GM19239 (cell line): ENCODE measurements at places on chromosomes 12 and 14.

DNA sequence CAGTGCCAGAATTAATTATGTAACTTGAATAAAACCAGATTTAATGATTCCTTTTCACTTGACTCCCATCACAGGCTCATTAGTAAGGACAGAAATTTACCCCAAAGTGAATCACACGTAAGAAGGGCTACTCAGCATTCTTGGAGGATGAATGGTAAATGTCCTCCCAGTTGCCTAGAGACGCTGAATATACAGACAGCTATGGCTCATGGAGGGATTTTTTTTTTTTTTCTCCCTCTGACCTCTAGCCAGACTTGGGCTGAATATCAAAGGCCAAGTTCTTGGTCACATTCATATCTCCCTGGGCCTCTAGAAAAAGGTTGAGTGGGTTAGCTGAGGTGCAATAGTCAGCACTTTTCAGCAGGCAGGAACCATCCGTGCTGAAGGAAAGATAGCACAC lies 77.5 kb downstream of the PHLDA1 start:
- no peak for DNase-seq

DNA sequence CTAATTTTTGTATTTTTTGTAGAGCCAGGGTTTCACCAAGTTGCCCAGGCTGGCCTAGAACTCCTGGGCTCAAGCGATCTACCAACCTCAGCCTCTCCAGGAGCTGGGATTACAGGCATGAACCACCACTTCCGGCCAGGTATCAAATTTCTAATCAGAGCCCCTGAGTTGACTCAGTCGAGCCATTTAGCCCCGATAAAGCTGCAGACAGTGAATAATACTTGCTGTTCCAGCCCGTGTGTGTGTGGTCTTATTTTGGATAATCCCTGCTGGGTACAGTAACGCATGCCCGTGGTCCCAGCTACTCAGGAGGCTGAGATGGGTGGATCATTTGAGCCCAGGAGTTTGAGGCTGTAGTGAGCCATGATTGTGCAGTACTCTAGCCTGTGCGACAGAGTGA lies 57.0 kb downstream of the TEAD4 start:
- no peak for DNase-seq

DNA sequence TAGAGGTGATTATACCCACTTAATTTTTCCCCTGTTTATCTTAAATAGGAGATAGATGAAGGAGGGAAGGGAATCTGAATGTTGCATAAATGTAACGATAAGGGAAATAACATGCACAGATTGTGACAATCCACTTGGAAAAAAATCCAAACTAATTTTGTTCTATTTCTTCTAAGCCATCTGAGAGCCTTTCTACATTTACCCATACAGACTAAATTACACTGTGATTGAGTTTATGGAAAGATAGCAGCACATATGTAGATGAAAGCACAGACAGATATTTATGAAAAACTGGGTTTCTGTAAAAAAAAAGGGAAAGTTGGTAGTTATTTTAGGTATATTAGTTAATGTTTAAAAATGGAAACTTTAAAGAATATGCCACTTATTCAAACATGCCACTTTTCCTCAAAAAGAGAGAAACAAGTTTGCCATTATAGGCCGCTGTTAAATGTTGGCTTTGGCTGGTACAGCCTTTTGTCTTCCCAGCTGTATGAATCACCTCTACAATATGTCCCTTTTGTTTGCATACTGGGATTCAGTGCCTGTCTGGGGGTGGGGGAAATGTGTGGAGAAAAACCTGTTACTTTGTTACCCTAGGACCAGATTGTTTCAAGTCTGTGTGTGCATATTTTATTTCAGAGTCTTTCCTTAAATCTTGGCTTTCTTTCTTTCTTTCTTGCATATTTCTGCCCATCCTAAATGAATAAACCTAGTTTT lies 470.2 kb upstream of the LMO3 start:
- DNase-seq, result no peak

GRCh38 chr14:28381656-28382055 lies 384.9 kb upstream of the FOXG1 start:
- DNase-seq, result no peak

DNA sequence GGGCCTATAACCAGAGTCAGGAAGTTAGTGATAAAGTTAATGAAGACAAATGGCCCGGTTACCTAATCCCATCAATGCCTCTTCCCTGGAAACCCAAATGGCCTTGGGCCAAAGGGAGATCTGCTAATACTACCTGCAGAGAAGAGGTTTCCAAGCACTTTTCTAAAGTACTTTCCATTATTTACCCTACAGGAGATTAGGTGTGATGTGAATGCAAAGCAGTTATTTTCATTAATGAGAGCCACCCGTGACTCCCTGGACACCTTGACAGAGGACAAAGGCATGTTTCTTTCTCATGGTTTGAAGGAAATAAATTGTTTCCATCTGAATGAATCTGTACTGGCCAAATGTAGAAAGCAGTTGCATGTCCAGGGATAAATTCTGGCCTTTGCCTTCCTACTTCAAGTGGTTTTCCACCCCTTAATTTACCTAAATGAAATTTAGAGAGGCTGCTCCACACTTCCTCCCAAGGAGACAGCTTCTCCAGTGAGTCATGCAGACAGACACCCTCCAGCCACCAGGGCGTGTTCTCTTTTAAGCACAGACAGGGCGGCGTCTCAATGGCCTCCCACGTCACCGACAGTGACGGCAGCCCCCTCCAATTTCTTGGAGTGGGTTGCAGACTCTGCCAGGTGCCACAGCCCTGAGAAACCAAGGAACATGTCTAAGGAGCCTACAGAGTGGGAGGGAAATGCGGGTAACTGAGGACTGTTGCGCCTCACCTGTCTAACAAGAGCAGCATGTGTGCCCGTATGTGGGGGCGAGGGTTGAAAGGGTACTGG lies 43.9 kb upstream of the GNPNAT1 start:
- DNase-seq, result no peak

- DNase-seq, result no peak
Observed at GRCh38 chr12:6547987-6548386, 7.9 kb downstream of the IFFO1 start.

DNA sequence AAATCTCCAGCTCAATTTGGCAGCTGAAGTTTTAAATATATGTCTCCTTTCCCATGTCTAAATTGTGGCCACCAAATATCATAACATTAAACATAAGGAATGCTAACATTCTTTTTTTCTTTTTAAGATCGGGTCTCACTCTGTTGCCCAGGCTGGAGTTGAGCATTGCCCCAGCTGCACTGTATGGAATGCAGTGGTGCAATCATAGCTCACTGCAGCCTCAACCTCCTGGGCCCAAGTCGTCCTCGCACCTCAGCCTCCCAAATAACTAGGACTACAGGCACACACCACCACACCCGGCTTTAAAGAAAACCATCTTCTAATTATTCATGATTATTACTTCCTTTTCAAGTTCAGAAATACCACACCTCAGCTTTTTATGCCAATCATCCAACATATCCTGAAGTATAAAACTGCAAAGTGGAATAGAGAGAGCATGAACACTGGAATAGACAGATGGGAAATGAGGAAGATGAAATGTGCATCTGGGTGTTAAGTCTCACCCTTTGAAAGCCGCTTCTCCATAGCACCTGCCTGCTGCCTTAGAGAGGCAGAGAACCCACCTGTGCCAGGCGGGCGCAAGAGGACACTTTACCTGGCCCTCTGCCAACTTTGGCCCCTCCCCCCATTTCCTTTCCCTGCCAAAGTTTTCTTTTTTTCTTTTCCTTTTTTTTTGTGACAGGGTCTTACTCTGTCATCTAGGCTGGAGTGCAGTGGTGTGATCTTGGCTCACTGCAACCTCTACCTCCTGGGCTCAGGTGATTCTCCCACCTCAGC lies 2.8 kb upstream of the EML1 start:
- no peak for DNase-seq

GRCh38 chr14:65038966-65039365 lies 52.3 kb downstream of the FNTB start:
- no peak for DNase-seq

DNA sequence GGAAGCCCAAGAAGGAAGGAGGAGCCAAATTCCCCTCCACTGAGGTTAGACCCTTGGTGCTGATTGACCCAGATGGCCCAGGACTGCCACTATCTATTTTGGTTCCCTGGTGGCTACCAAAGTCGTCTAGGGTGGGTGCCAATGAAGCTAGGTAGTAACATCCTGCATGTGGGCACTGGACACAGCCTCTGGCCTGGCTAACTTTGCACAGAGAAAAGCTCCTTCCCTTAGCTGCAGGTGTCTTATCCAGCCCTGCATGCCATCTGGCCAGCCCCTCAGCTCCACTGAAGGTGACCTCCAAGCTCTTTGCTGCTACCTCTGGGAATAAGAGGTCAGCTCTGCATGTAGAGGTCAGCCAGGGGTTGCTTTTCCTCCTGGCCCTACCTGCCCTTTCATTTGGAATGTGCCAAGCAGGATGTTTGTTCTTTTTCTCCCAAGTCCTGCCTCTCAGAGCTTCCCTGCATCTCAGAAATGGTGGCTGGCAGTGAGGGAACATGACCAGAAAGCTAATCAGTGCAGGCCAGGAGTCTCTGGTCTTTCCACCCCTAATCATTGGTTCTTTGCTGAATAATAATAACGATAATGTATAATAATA lies 34.0 kb downstream of the JDP2 start:
- no peak for DNase-seq

- no peak for DNase-seq
Observed at GRCh38 chr12:38898001-38898684, 7.2 kb downstream of the CPNE8 start.

DNA sequence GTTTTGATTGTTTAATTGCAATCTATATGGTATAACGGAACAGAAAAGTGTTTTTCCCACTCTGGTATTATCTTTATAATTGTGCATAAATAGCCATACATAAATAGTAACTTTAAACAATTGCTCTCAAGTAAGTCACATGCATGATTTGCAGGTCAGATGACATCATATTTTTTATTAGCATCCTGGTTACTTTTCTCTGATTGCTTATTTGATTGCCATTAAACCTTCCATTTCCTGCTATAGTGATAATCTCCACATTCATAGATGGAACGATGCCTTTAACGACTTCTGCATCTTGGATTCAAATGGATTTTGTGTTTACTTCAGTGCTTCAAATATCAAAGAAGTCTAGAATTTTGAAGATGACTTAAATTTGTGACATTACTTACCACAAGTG lies 3.5 kb upstream of the KLRK1 start:
- no peak for DNase-seq

GRCh38 chr12:112907415-112908157 lies 824 bp downstream of the OAS1 start:
- no peak for DNase-seq

DNA sequence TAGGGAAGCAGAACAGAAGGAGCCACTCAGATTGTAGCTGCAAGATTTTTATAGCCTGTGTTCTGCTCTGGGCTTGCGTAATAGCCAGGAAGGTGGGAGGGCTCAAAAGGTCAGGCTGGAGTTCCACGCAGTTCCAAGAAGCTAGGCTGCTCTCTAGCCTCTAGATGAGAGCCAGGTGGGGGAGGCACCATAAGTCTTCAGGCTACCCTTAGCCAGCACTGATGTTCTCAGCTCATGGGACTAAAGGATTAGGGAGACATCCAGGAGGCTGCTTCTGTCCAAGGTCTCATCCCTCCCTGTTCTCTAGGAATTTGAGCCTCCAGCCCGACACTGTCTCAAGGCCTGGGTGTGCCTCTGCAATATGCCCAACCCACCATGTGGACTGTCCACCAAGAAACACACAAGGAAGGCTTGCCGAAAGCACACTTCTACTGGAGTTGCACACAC lies 1.7 kb downstream of the LMBR1L start:
- DNase-seq, result no peak

- no peak for DNase-seq
Observed at GRCh38 chr12:127179176-127179575, 1087.8 kb upstream of the TMEM132C start.

DNA sequence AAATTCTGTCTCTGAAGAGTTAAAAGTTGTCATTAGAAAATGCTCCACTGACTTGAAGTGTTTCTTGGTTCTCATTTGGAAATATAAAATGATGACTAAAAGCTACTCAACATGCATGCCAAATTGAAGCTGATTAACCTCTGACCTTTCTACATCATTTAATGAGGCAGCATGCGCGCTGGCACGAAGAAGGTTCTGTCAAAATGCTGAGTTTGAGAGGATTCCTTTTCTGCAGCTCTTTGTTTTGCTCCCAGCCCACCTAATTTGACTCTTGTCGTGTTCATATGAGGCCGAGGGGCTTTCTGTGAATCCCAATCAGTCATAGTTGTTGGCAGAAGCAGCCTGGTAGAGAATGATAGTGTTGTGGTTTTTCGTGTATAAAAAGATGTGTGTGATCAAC lies 153.4 kb downstream of the BRMS1L start:
- DNase-seq, result no peak

- DNase-seq, result no peak
Observed at GRCh38 chr12:48917857-48918537, 7.3 kb downstream of the FKBP11 start.

DNA sequence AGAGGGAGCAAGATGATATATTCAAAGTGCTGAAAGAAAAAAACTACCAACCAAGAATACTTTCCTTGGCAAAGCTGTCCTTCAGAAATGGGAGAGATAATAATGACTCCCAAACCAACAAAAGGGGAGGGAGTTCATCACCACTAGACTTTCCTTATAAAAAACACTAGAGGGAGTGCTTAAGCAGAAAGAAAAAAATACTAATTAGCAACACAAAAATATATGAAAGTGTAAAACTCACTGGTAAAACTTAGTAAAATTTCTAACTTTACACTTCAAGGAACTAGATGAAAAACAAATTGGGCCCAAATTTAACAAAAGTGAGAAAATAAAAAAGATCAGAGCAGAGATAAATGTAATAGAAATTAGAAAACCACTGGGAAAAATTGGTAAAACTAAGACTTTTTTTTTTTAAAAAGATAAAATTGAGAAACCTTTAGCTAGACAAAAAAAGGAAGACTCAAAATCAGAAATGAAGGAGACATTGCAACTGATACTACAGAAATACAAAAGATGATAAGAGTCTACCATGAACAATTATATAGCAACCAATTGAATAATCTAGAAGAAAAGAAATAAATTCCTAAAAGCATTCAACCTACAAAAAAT lies 60.4 kb upstream of the FAR2 start:
- no peak for DNase-seq

DNA sequence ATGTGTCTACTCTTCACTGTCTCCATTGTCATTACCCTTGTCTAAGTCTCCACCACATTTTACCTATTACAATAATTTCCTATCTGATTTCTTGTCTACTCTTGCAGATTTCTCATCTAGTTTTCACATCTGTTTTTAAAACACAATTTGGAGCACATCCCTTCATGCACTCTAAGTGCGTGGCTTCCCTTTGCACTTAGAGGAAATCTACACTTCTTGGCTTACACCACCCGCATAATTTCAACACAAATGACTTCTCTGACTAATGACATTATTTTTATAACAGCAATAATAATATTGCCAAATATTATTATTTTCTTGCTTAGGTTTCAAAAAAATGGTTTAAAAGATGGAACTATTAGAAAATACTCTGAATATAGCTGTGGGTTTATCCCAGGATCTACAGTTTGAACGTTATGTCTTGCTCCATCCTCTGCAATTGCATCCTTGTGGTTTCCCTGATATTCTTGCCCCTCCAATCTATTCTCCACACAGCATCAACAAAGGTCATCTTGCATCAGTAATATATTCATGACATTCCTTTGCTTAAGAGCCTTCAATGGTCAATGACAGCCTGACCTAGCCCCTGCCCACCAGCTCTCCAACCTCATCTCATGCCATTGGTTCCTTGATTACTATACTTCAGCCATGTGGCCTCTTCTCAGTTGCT lies 153.7 kb downstream of the SLC25A21 start:
- no peak for DNase-seq

- DNase-seq, result no peak
Observed at GRCh38 chr14:63212776-63213500, 8.7 kb downstream of the RHOJ start.

GRCh38 chr12:38886064-38886463 lies 19.3 kb downstream of the CPNE8 start:
- no peak for DNase-seq
